Caudate nucleus (tissue), 63 donors: ENCODE measurements at places on chromosomes 3 and 15.

GRCh38 chr15:96627031-96627568, 296.6 kb downstream of the NR2F2 start:
- DNase-seq = no peak

DNA sequence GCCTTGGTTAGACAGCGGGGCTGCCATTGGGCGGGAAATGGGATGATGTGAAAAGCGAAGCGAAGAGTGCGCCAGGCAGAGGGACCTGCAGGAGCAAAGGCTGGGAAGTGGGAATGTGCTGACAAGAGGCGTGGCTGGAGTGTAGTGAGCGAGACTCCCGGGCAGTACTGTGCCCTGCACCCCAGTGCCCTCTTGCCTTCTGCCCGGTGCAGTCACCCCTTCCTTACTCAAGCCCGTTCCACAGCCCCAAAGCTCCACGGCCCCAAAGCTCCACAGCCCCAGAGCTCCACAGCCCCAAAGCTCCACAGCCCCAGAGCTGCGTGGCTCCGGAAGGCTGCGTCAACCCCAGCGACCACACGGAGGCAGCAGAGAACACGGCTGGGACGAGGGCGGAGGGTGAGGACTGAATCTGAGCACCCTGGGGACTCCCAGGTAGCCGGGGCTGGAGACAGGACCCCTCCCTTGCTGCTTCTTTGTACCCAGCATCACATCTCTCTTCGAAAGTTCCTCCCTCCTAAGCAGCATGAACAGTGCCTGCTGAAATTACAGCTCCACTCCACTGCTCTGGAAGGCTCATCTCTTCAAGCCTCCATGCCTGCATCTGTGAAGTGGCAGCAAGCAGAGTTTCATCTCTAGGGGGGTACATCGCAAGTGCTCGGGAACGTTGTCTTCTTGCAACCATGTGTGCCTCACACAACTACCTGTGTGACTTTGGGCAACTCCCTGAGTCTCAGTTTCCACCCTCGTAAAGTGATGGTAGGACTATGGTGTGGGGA, 108.9 kb downstream of the FBLN2 start:
- DNase-seq = peak; percentile 20

DNA sequence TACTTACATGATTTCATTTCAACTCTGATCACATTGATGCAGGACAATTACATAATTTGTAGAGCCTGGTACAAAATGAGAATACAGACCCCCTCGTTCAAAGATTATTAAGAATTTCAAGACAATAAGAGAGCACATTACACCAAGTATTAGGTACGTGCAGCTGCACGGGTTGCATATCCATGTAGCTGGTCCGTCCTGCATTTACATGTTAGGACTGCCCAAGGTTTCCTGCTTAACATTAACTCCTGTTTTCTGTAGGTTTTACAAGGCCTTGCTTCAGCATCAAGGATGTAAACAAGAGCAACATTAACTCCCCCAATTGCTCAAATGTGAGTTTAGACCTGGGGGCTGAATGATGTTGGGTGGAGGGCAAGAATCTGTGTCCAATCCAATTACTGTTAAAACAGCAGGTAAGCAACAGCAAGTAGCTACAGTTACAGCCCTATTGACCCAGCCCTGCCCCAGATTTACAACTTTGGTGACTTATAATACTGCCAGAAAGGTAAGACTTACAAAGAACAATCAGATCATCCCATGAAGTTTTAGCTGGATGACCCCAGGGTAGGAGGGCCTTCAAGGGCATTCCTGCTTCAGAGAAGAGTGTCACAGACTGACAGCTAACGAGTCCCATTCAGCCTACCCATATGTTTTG, 127.4 kb upstream of the PPP2R3A start:
- DNase-seq = no peak

DNA sequence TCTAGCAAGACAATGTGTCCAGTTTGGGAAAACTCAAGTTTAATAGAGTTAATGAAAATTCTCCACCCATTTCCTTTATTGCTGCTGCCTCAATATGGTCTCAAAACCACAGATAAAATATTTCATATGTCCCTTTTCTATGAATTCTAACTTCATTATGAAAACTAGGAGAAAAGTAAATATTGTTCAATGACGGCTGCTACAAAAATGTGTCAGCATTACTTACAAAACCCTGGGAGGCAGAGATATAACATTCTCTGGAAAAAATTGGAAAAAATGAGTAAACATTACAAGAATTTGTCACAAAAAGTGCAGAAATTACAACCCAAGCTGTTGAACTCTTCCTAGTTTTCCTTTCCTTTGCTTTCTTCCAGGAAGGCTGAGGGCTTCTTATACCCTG, 22.2 kb upstream of the FBN1 start:
- no peak for DNase-seq

- no peak for DNase-seq
These were observed 5.3 kb downstream of the SH2D7 start for GRCh38 chr15:78097667-78098066.

DNA sequence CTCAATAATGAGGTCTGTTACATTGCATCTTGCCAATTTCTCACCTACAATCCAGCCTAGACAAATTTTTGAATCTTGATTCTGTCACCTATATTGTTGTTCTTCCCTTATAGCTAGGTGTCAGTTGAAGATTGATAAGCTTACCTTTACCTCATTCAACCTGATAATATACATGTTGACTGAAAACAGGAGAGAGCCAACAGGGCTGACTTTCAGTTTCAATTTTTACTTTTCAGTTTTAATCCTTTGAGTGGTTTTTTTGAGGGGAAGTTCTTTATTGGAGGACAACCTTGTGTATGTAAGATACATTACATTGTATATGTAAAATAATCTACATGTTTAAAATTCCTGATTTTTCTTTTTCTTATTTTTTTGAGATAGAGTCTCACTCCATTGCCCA, 5.8 kb downstream of the ATP13A5 start:
- no peak for DNase-seq

DNA sequence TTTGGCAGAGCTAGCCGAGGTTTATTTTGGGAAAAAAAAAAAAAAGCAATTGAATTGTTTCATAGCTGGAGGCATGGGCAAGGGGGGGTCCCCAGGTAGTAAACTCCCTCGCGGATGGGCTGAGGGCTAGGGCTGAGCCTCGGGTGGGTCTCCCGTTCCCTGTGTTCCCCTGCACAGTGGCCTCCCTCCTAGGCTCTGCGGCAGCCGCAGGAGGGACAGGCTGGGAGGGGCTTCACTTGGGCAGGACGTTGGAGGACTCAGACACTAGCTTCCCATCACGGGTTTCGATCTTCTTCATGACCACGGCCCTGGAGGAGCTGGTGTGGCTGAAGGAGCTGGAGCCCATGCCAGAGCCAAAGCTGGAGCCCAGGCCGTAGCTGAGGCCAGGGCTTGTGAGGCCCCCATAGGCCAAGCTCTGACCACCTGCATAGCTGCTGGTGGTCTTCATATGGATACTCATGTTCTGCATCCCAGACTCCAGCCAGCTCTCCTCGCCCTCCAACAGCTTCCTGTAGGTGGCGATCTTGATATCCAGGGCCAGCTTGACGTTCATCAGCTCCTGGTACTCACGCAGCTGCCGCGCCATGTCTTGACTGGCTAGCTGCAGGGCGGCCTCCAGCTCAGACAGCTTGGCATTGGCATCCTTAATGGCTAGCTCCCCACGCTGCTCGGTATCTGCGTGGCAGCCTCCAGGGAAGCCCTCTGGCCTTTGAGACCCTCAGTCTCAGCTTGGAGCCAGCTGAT, 64.0 kb upstream of the CDAN1 start:
- DNase-seq = no peak

- DNase-seq = no peak
These were observed 92.9 kb downstream of the WDR76 start for GRCh38 chr15:43919540-43920253.

GRCh38 chr15:96324192-96324895, 6.2 kb upstream of the NR2F2 start:
- no peak for DNase-seq

GRCh38 chr3:32175607-32176197, 62.8 kb upstream of the CMTM8 start:
- DNase-seq = no peak

GRCh38 chr15:78987556-78988360, 42.9 kb upstream of the CTSH start:
- no peak for DNase-seq

GRCh38 chr15:61653110-61653509, 407.1 kb downstream of the VPS13C start:
- no peak for DNase-seq

DNA sequence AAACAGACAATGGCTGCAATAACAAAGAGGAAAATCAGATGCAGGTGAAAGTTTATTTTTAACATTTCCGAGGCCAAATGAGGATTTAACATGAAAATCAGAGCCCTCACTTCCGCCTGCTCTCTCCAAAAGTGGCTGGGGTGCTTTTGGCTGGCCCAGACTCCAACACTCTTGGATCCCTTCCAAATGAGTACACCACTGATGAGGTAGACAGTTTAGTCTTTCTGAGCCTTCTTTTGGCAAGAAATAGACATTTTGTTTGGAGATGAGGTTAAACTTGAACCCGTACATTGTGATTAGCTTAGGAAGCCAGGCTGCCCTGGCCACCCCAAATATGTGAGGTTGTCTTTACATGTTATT, 51.0 kb upstream of the TRA2B start:
- no peak for DNase-seq

DNA sequence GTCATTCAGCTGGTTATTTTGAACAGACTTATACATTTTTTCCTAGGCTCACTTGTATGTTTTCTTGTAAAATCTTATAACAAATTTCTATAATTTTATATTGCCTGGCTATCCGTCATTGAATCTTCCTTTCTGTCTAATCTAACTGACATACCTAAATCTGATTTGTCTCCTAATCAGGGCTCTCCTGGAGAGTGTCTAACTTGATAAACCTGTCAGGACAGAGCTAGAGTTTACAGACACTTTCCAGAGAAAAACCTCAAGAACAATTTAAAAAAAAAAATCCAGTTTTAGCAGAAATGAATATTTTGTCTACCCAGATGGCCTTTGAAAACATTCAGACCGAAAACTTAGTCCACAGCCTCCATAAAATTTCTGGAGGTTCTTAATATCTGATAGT, 1305.8 kb downstream of the ROBO1 start:
- no peak for DNase-seq

DNA sequence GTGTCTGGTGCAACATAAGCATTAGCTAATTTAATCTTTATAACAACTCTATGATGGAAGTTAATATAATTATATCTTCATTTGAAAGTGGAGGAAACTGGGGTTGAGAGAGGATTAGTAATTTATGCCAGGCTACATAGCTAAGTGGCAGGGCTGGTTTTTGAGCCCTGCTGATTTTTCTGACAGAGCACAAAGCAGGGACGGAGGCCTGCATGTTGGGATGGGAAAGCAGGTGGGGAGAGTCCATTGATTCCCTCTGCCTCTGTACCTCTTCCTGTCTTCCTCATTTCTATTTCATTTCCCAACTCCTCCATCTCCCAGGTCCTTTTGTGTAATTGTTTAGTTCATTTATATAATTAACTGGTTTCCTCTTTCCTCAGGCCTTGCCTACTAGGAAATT, 251.6 kb upstream of the ZPLD1 start:
- DNase-seq = no peak

GRCh38 chr3:3081381-3082233, 28.6 kb downstream of the IL5RA start:
- no peak for DNase-seq

DNA sequence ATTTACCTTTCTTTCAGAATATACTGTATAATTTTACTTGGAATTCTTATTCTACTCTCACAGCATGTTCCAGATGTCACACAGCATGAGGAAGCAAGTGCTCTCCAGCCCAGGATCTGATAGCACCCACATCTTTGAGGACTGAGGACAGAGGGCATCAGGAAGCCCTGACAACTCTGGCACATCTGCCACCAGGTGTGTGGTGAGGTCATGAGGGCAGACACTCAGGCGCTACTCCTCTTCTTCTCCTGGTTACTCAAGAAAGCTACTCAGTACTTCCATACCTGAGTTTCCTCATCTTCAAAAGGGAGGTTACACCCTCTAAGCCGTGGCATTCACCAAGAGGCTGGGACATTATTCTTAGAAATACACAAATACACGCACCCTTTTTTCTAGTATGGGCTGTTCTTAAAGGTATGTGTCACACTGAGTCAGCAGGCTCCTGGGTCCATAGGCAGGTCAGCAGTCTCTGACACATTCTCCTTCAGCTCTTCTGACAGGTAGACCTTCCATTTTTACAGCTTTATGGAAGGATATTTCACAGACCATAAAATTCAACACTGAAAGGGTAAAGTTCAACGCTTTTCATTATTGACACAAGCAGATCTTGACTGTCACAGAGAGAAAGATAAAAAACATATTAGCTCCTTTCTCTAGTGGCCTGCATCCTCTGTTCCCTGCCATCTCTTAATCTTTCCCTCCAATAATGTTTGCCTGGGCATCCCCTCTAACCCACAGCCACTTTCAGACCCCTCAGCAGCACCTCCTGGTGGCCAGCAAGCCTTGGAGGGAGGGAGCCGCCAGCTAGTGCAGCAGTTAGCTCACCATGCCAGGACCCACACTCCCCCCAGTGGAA, 103.2 kb upstream of the TJP1 start:
- DNase-seq = no peak

DNA sequence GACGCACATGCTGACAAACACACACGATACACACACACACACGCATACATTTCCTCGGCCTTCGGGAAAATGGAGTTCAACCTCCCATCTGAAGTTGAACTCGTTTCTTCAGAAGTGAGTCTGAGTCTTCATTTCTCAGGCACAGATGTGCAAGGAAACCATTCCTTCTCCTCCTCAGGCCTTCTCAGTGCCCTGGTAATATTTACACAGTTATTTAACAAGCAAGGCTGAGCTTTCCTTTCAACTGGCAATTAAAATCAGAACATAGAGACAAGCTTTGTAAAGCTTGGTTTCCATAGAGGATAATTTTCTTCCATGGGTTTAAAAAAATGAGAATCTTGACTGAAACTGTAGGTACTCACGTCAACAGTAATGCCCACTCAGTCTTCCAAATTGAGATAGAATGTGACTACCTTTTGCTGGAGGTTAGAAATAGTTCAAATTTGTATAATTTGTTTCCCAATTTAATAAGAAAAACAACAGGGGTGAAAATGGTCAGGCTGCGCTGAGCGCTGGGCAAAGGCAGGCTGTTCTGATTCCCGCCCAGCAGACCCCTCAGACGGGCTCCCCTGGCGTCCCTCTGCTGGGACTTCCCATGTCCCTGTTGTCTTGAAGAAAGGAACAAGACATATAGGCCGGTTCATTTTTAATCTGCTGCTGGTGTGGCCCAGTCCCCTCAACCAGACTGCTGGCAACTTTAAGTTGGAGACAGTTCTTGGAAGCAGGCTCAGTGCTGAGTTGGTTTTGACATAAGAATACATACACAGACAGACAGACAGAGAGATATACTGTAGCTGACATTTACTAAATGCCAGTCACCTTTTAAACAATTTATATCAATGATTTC, 174.3 kb downstream of the XXYLT1 start:
- DNase-seq = no peak

DNA sequence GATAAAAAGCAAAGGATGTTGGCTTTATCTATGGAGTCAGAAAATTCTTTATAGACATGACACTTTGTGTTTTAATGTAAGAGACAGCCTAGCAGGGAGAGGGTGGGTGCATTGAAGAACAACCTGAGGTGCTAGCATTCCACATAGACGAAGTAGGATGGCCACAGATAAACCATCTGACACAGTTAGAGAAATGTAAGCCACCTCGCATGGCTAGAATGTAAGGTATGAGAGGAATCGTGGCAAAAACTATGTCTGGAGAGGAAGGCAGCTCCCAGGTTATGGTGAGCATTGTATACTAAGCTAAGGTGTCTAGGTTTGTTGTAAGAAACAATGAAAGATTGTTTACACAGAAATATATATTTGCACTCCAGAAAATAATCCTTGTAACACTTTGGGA, 194.0 kb upstream of the SLITRK3 start:
- DNase-seq = no peak
